AG08396 (cell line): ENCODE measurements at places on chromosomes 13 and 19.

- DNase-seq, result no peak
Measured at GRCh38 chr19:8678244-8678807, 20.3 kb downstream of the ACTL9 start.

DNA sequence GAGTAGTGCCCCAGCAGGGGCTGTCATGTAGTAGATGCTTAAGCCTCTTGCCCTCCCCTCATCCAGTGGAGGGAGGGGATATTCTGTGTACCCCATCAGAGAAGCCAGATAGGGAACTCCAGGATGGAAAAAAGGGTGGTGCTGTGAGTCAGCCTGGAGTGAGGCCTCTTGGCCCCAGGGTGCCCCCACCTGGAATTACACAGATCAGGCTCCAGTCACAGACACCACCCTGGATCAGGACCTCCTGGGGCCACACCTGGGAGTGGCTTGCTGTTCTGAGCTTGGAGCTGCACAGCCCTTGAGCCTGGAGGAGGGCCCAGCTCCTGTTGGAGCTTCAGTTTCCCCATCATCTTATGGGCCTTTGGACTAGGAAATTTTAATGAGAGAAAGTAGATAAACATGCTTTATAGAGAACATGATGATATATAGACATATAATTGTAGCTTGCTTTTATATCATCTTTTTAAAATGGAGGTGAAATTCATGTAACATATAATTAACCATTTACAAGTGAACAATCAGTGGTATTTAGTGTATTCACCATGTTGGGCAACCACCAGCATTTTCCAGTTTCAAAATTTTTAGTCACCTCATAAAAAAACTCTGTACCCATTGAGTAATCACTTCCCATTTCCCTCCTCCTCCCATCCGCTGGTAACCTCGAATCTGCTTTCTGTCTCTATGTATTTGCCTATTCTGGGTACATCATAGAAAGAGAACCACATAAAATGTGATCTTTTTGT is 24.6 kb downstream of the CYP4F22 start:
- DNase-seq, result no peak

GRCh38 chr13:42066542-42066941 is 18.1 kb downstream of the DGKH start:
- peak; percentile 56 for DNase-seq

- DNase-seq, result no peak
Measured at GRCh38 chr13:77233159-77233558, 93.7 kb downstream of the MYCBP2 start.

- no peak for DNase-seq
Measured at GRCh38 chr19:38394488-38394887, 6.0 kb downstream of the SPRED3 start.

- peak; percentile 65 for DNase-seq
Measured at GRCh38 chr13:113491418-113491883, 940 bp upstream of the DCUN1D2 start.

DNA sequence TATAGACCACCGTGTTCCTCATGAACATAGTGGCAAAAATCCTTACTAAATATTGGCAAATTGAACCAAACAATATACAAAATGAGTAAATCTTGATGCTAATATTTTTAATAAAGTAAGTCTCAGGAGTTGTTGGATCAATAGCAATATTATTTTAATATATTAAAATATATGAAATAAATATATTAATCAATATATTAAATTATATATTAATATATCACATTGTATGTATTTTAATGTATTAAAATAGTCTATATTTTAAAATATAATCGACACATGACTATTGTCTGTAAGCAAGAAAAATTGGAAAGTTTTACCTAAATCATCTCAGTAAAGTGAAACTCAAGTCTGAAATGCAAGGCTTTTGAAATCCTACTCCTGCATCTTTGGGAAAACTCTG is 78.9 kb upstream of the GJB6 start:
- DNase-seq, result no peak

GRCh38 chr19:23587546-23587945 is 99.5 kb downstream of the ZNF675 start:
- DNase-seq, result no peak

DNA sequence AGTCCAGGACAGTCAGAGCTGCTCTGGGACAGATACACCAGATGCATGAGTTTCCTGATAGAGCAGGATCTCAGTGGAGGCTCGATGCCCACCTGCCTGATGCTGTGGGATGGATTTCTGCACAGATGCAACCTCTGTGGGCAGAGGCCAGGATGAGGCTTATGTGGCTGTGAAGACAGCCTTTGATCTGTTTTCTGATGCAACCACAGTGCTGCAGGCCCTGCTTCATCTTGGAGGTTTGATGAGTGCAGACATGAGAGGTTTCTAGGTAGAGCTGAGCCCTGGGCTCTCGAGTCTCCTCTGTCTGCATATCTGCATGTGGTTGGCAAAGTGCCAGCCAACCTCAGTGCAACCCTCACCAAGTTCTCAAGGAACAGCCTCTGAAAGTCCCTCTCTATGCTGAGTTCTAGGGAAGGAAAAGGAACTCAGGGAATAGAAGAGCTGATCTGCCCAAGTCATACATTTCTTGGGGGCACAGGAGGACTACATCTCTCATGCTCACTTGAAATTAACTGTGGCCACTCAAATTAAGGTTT is 23.1 kb upstream of the TSHZ3 start:
- no peak for DNase-seq
